ENCODE measurements at places on chromosomes 12 and 14.

GRCh38 chr14:104245075-104245474 lies 106.7 kb downstream of the KIF26A start:
- no peak for DNase-seq

DNA sequence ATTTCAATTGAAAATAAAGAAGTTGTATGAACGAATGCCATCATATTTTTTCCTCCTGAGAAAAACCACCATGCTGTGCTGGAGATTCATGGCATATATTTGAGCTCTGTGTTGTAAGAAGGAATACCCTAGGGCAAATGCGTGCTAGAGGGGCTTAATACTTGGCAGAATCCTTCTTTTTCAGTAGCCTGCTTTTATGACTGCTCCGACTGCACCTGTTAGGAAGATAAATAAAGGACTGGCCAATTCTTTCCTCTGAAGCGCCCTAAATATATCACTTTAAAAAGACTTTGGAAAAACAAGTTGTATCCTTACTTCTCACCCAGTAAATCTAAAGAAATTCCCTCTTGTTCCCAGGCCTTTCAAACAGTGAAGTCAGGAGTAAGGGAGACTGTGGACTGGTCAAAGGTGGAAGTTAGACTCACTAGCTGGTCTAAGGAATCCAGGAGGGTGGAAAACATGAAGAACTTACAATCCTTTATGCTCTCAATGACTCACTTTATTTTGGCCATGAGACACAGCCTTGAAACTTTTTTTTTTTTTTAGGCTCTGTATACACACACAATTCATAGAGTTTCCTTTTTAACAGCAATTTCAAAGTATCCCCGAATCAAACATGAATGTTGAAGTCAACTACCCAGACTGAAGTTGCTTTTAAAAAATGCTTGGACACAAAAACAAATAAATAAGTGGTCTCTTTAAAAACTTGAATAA lies 5.2 kb downstream of the MYBPC1 start:
- no peak for DNase-seq

DNA sequence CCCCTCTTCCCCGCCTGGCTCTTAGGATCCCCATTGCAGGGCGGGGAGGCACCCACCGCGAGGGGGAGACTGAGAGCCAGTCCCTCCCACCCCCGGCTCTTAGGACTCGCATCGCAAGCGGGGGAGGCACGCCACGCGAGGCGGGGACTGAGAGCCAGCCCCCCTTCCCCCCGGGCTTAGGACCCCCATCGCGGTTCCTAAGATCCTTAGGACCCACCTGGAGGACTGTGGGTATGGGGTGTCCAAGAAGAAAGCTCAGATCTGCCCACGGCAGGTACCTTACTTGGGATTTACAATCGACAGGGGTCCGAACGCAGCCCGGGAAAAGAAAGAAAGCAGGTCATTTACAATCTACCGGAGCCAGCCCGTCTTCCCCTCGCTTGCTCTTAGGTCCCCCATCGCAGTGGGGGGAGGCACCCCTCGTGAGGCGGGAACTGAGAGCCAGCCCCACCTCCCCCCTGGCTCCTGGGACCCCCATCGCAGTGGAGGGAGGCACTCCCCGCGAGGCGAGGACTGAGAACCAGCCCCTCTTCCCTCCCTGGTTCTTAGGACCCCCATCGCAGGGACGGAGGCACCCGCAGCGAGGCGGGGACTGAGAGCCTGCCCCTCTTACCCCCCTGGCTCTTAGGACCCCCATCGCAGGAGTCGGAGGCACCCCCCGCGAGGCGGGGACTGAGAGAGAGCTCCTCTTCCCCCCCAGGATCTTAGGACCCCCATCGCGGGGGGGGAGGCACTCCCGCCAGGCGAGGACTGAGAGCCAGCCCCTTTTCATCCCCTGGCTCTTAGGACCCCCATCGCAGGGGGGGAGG lies 43.7 kb downstream of the DDX11 start:
- peak; percentile 41 for DNase-seq

- no peak for DNase-seq
Measured at GRCh38 chr14:100562751-100563150, 24.5 kb downstream of the BEGAIN start.

DNA sequence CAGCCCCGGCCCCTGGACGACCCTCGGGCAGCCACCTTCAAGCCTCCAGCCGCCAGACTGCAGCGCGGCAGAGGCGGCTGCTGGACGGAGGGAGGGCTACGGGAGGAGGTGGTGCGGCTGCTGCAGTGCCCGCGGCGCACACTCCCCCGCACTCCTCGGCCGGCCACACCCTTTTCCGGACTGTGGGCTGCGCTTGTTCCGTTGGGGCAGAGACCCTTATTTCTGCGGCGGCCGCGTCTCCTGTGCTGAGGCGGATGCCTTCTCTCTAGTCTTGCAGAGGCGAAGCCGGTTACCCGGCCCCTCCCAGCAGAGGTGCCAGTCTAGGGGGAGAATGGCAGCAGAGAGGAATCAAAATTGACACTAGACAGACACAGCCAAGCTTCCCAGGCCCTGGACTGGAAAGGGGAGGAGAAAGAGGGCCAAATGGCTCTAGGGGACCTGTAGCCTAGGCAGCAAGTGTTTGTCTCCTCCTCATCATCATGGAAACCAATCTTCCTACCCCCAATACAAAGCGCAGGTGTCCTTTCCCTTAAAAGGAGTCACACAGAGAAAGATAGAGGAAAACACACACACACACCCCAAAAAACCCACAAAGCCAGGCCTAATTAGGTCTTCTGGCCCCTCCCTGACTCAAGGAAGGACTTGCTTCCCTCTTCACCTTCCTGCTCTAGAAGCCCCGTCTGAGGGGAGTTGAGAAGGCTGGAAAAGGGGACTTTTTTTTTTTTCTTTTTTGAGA lies 1.3 kb downstream of the ESYT1 start:
- DNase-seq = peak; percentile 72

GRCh38 chr14:93648440-93649168 lies 139.7 kb downstream of the PRIMA1 start:
- DNase-seq = no peak

GRCh38 chr14:68312884-68313610 lies 479.8 kb downstream of the ZFP36L1 start:
- peak; percentile 50 for DNase-seq

GRCh38 chr14:96925422-96925821 lies 128.2 kb downstream of the VRK1 start:
- no peak for DNase-seq

- no peak for DNase-seq
Measured at GRCh38 chr14:68891851-68892660, 87.0 kb downstream of the ACTN1 start.

GRCh38 chr12:2306012-2306411 lies 253.2 kb downstream of the CACNA1C start:
- DNase-seq = no peak

DNA sequence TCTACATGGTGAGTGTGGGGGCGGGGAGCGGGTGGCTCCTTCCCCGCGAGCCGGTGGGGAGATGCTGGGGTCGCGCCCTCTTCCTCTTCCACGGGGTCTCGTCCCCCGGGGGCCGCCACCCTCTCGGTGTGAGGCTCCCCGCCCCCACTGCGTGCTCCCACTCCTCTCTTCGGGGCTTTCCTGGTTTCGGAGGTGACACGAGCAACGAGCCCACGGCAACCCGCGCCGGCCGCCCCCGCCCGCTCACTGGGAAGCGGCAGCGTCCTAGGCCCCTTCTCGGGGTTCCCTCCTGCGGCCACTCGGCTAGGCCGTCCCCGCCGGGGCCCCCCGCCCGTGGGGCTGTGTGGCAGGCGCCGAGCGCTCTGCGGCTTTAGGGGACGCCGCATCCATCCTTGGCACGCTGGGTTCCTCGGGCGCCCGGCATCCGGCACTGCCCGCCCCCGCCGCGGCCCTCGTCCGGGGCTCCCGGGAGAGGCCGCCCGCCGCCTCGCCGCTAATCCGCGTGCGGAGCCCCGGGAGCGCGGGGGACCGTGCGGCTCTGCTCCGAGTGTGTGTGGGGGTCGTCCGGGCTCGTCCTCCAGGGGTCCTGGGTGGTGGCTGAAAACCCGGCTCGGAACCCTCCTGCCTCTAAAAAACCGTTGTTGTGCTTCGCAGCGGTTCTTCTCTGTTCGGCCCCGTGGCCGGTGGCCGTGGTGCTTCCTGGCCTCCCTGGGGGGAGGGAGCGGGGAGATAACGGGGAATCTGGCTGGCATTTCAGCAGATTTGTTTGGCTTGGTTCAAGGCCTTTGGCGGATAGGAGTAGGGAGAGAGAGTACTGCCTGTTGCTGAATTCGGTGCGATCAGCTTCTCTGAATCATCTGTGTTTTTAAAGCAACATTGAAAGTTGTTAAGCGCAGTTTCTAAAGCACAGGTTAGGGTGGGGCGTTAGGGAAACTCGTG lies 1.0 kb downstream of the PCNX1 start:
- DNase-seq = peak; percentile 52

DNA sequence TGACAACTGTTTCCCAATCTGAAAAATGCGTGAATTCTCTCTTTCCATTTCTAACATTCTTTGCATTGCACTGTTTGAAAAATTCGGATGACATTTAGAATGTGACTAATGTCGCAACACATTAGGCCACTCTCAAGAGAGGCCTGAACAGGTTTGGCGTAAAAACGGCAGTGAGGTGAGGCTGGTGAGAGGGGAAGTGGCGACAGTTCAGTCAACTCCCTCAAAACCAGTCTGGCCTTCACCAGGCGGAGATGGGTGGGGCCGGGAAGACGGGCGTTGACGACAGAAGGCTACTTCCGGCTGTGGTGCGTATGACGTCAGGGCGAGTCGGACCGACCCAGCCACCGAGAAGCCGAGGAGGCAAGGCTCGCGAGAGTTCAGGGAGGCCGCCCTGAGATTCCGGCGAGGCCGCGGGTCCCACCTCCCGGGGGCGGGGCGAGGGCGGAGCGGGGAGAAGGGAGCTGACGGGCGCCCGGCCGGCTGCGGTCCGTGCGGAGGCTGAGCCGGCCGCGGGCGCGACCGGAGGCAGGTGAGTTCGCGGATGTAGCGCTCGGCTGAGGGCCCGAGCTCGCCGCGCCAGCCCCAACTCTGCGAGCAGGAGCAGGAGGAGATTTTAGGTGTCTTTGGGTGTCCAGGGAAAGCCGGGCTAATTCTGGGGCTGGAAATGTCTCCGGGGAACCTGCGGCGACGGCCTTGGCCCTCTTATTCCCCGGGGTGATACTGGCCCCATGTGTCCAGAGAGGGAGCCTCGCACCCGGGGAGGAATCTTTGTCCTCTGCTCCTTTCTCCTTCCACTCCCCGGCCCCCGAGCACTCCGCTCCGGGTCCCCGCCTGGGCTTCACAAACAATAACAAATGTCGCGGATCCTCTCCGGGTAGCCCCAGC lies at the start of gene STK38L:
Gene STK38L, plus strand, starts transcription at position 483 of the 885 bp plus-strand sequence. CDS start 53,435 bp downstream, outside the sequence.
- peak; percentile 95 for DNase-seq

- no peak for DNase-seq
Measured at GRCh38 chr12:2575245-2575644, 219.5 kb upstream of the FKBP4 start.

- no peak for DNase-seq
Measured at GRCh38 chr14:56528927-56529326, 50.7 kb upstream of the TMEM260 start.

GRCh38 chr14:33035416-33036194 lies 96.9 kb downstream of the NPAS3 start:
- DNase-seq = no peak

DNA sequence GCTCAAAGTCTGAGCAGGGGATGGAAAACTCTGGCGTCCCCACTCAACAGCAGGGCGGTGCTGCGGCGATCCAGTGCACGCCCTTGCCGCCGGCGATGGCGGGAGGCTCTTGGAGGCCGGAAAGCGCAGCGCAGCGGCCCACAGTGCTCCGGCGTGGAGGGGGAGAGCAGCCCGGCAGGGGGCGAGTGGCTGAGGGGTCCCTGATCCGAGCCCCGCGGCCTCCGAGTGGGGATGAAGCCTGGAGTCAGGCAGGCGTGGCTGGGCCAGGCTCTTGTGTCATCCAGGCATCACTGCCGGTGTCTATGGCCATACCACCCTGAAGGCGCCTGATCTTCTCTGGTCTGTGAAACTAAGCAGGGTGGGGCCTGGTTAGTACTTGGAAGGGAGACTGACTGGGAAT lies 183.1 kb downstream of the ALG10 start:
- no peak for DNase-seq

All from CD4-positive, CD25-positive, alpha-beta regulatory T cell (primary cell).